Activated CD4-positive, alpha-beta T cell treated with anti-CD3 and anti-CD28 coated beads for 1 hour (primary cell): ENCODE measurements at places on chromosomes 3 and 15.

GRCh38 chr3:184821034-184821433 lies 9.1 kb downstream of the VPS8 start:
- no peak for DNase-seq

- DNase-seq = no peak
These were observed 61.8 kb downstream of the GAP43 start for GRCh38 chr3:115685097-115685496.

DNA sequence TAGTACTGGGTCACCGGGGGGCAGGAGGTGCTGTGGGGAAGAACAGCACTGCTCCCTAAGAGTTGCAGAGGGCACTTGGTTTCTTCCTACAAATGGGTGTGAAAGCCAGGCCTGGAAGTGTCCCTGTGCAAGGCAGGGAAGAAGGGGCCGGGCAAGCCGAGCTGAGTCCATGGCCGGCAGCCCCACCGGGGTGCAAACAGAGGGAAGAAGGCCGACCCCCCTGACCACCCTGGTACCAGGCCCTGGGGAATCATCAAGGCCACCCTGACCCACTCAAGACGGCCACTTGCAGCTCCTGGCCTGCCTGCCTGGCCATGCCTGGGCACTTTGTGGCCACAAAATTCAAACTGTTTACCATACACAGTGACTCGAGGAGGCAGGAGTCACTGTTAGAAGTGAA lies 8.7 kb upstream of the DNAJB8 start:
- DNase-seq = no peak

DNA sequence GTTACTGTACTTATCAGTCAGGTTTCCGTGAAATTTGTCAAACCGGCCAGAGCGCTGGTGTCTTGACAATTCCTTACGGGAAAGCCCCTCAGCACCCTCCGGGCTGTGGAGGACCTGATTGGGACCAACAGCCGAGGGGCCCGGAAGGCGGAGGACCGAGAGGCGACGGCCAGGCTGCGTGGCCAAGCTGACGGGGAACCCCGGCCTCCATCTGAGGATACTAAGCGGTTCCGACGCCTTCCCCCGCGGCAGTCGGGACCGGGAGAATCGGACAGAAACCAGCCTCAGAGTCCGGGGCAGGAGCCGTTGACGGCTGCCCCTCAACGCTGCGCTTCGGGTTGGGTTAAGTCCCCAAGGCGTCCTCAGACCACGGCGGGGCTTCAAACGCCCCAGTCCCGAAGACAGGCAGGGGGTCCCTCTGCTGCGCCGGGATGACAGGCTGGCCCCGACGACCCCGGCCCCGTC lies 499 bp downstream of the ALDH1A2 start:
- no peak for DNase-seq

DNA sequence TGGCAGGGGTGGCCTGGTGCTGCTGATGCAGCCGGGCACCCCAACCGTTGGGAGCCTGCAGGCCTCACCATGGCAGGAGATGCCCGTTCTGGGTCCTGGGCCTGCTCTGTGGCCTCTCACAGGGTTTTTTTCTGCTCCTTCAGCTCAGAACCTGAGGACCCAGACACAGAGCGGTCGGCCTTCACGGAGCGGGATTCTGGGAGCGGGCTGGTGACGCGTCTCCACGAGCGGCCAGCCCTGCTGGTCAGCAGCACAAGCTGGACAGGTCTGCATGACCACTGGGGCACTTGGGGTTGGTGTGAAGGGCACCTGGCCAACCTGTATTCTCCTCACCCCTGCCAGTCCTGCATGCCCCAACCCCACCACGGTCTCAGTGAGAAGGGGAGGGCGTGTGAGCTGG lies 10.3 kb downstream of the ALG1L2 start:
- no peak for DNase-seq

DNA sequence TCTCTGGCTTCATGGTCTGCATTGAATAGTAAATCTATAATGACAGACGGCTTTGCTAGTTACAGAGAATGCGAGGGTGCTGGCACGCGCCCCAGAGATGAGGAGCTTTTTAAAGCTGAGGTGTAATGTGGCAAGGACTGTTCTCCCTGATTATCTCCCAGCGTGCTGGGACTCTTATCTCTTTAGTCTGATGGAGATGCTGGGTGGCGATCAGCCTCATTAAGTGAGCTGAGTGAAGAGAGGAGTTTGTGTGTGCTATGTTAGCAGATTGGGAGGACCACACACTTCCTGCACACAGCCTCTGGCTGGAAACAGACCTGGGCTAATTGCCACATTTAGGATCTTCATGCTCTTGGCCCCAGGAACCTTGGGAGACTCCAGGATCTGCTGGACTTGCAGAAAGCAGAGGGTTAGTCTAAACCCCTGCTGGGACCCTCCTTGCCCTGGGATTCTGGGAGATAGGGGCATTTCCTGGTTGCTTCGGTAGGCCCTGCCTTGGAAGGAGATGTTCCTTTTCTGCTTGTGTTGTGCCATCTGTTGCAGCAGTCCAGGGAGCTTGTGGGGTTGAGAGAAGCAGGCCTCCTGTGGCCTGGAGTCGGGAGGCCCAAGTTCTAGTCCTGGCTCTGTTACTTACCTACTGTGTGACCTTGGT lies 15.0 kb downstream of the PDIA5 start:
- no peak for DNase-seq

- DNase-seq = no peak
These were observed 94.5 kb downstream of the CHL1 start for GRCh38 chr3:291028-291427.

DNA sequence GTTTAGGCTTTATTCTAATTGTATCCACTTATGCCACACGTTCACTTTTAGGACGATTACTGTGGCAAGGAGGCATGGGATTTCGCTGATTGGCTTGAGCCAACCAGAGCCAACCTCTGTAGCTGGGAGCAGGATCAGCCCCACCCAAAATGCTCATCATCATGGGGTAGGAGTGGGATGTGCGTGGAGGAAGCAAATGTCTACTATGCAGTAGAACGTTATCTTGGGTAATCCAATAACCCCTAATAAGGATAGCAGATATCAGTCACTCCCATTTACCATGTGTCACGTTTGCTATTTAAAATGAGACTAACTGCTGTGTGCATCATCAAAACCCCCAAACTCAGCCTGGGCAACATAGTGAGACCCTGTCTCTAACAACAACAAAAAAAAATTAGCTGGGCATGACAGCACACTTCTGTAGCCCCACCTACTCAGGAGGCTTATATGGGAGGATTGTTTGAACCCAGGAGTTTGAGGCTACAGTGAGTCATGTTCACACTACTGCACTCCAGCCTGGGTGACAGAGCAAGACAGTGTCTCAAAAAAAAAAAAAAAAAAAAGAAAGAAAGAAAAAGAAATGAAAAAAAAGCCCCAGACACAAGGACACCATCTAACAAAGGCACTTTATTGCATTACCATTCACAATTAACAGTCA lies 17.8 kb upstream of the ITGB5 start:
- no peak for DNase-seq

DNA sequence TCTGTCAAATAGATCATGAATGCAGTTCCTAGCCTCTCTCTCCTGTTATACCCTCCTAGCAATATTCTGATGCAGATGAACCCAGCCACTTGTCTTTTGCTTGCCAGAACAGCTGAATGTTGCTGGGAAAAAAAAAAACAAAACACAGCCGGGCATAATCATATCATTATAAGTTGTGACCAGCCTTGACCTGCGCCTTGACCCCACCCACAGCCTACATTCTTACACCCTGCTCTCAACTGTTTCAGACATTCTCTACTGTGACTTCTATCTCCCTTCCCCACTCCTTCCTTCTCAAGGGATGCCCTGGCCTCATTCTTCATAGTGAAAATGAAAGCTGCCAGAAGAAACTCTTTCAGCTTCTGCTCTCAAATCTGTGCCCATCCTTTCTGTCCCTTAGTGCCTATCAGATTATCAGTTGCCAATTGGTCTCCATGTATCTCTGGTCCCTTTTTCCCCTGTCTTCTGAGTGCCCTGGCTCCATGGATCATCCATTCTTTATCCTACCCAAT lies 389.1 kb upstream of the TPRG1 start:
- DNase-seq = no peak

DNA sequence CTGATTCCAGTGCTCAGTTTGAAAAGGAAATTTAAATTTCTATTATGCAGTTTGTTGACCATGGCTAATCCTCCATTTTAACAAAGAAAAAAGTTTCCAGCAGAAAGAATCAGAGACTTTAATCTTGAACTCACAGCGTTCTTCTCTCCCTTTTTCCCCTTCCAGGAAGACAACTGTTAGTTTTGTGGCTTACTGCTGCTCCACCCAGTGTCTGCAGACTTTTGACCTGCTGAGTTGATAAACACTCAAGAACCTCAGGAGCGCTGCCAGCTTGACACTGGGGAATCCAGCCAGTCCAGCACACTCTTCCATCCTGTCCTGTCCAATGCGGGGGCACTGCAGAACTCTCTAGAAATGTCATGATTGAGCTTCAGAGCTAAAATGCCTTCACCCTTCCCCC lies 134.6 kb downstream of the LRRC28 start:
- DNase-seq = no peak

- no peak for DNase-seq
These were observed 20.2 kb downstream of the NBEAL2 start for GRCh38 chr3:46999516-47000197.

DNA sequence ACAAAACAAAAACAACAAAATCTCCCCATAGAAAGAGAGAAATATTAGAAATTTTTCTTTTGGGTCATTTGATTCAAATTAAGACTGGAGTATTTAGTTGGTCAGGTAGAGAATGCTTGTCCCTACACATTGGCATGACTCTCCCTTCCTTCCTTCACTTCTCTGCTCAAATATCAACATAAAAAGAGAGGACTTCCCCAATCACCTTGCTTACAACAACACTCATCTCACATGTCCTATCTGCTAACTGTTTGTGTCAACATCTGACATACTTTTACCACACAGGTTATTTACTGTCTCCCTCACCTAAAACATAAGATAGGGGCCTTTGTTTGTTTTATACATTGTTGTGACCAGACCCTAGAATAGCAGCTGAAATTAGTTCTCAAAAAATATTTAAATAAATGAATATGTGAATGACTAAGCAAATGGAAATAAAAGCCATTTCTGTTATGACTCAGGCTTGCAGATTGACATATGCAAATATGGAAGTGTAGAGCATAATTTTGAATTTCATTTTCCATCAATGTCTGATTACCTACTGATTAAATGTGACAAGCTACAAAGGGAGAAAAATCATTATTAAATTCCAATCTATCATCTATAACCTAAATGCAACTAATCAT lies 304.8 kb downstream of the CTNNB1 start:
- no peak for DNase-seq

DNA sequence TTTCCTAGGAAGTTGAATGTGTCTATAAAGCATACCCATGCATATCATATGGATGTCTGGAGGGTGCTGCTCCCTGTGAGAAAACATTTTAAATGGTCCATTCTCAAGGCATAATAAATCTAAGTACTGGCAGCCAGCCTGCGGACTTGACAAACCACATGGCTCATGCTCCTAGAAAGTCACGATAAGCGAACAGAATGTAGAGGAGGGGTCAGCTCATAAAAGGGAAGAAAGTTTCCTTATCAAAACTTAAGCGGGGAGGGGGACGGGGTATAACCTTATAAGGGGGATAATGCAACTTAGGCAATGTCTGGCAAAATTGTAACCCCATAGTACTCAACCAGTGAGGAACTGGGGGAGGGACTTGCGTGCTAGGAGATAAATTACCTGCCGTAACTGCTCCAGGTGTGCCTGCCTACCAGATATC lies 159.8 kb upstream of the LMCD1 start:
- no peak for DNase-seq

DNA sequence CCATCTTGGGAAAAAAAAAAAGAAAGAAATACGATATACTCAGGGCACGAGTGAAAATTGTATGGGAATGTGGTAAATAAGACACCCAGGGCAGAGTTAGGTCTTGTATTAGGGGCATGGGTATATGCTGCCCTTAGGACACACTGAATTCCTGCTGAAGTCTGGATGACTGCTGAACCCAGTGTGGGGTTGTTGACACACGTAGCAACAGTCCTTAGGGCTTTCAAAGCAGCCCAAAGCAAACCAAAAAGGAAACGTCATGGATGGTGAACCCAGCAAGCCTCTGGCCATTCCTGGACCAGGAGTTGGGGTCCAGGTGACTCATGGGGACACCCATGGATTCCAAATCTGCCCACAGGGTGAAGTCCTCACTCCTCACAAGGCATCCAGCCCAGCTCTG lies 27.1 kb upstream of the SEMA3F start:
- DNase-seq = no peak

GRCh38 chr3:104273046-104273649 lies 1093.6 kb upstream of the ALCAM start:
- no peak for DNase-seq

GRCh38 chr15:68594533-68595259 lies 15.9 kb downstream of the CORO2B start:
- DNase-seq = no peak

GRCh38 chr3:139252719-139253118 lies 91.1 kb upstream of the MRPS22 start:
- DNase-seq = no peak

DNA sequence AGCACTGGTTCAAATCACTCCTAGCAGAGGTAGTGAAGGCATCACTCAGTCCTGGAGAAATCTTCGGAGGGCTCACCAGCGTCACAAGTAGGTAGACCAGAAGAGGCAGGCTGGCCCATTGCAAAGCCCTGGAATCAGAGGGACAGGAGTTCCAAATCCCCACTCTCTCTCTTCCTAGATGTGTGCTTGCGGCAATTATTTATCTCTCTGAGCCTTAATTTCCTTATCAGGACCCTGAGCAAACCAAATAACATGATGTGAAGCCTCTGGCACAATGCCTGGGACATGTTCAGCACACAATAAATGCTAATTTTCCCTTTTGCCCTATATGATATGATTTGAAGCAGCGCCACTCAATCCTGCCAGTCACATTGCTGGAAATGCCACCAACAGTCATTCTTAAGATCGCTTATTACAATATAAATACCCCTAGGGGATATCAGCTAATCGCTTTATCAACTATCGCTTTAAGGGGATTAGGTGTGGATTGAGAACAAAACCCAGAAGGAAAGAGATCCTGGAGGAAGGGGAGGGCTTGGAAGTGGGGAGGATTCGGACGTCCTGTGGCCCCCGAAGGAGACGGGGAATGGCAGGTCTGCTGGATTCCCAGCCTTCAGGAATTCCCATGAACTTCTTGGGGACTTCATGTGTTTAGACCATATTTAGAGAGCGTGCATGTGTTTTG lies 59.5 kb upstream of the TSEN2 start:
- DNase-seq = no peak

DNA sequence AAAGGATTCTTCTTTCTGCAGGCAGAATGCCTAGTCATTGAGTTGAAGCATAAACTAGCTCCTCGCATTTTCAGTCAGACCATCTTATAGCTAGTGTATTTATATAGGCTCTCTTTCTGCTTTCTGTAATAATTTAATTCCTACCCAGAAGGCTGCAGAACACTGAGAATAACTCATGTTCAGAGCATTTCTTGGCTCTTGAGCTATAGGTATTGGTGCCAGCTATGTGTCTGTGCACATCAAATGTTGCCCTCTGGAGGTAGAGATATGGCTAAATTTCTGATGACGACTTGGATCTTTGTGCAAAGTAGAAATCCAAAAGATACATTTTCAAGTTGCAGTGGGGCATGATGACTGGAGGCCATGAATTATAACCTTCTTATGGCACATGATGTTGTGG lies 336.2 kb upstream of the TPM1 start:
- no peak for DNase-seq

- DNase-seq = no peak
These were observed 35.1 kb downstream of the USP3 start for GRCh38 chr15:63539521-63539920.
